ENCODE measurements at places on chromosomes 11 and 22. TPM values are rescaled to one million over a fixed set of nuclear protein-coding genes. Genes with fewer than 3 reads are reported as not detected.

The ENTHD1 gene
- total RNA-seq = not detected

The HEPHL1 gene
- total RNA-seq = not detected

The OR8B3 gene
- not detected for total RNA-seq

The THY1 gene
- total RNA-seq = 0.91 TPM

The MRGPRX3 gene
- total RNA-seq = not detected

The GAS2 gene
- 15.9 TPM for total RNA-seq

The MS4A15 gene
- total RNA-seq = not detected

DNA sequence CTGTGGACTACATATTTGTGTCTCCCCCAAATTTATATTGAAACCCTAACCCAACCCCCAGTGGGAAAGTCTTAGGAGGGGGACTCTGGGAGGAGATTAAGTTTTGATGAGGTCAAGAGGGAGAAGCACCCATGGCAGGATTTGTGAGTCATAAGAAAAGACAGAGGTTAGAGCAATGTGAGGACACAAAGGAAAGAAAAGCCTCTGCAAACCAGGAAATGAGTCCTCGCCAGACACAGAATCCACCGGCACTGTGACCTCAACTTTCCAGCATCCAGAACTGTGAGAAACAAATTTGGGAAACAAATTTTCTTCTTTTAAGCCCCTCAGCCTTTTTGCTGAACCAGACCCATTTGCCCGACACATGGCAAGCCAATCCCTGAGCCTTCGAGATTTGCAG is 397.0 kb downstream of the NTM start:
- DNase-seq = no peak
- no peaks in the 10 kb centered on the region for H3K4me1 ChIP-seq
- H3K4me3 ChIP-seq = no peak overlapping the region
- no peak overlapping the region for H3K27ac ChIP-seq

GRCh38 chr11:17781221-17781620 is 46.6 kb downstream of the KCNC1 start:
- H3K27me3 ChIP-seq = no peaks in the 10 kb centered on the region
- no peaks in the 10 kb centered on the region for H3K36me3 ChIP-seq
- no peak overlapping the region for H3K4me3 ChIP-seq
- no peak overlapping the region for H3K27ac ChIP-seq
- H3K4me1 ChIP-seq = no peaks in the 10 kb centered on the region
- no peak for DNase-seq

DNA sequence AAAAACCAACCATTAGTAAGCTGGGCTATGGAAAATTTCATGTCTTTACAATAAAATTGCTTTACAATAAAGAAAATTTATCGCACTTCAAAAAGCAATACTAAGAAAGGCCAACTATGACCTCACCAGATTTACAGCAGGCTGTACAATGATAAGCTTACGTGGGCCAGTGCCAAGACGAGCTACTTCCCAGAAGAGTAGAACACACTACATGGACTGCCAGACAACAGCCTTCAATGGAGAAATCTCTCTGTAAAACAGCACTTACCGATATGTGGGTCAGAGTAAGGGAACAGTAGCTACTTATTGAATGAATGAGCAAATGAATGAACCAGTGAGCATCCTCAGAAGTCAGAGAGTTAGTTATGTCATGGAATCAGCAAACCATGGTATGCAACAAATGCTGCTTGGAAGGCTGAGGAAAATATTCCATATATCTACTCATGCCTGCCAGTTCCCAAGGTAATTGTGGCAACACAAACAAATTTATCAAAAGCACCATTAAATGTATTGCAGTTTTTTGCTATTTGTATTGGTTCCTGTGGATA is 74.4 kb downstream of the SLC36A4 start:
- peaks cover 7% of the 10 kb centered on the region for H3K4me1 ChIP-seq
- H3K27me3 ChIP-seq = peaks cover 29% of the 10 kb centered on the region
- peak; percentile 53 for DNase-seq
- no peak overlapping the region for H3K27ac ChIP-seq
- no peak overlapping the region for H3K4me3 ChIP-seq

GRCh38 chr11:324156-324555 is 3.5 kb upstream of the IFITM3 start:
- peak overlapping the region; percentile 97 for H3K27ac ChIP-seq
- H3K27me3 ChIP-seq = peaks cover 10% of the 10 kb centered on the region
- H3K36me3 ChIP-seq = no peaks in the 10 kb centered on the region
- peak overlapping the region; percentile 46 for H3K4me3 ChIP-seq
- no peak for DNase-seq

GRCh38 chr11:67303132-67303834 is at the start of gene SSH3:
Gene SSH3 (plus strand): TSS chr11:67303530. CDS start chr11:67303626, 96 bp downstream.
- peak within 1 kb of the TSS; percentile 97 for H3K4me3 ChIP-seq
- peaks cover 36% of the 10 kb centered on the region for H3K36me3 ChIP-seq
- H3K27ac ChIP-seq = peak within 1 kb of the TSS; percentile 85
- H3K4me1 ChIP-seq = peaks cover 37% of the 10 kb centered on the region
- no peaks in the 10 kb centered on the region for H3K27me3 ChIP-seq
- peak; percentile 83 for DNase-seq

GRCh38 chr22:38163844-38164550 is 17.6 kb downstream of the PLA2G6 start:
- no peak for DNase-seq
- H3K27me3 ChIP-seq = no peaks in the 10 kb centered on the region
- peaks cover 46% of the 10 kb centered on the region for H3K4me1 ChIP-seq
- H3K4me3 ChIP-seq = no peak overlapping the region
- H3K27ac ChIP-seq = peak overlapping the region; percentile 38

GRCh38 chr11:121671283-121672168 is 218.8 kb upstream of the SORL1-AS1 start:
- peak overlapping the region; percentile 6 for H3K4me3 ChIP-seq
- H3K27ac ChIP-seq = peak overlapping the region; percentile 47
- no peak for DNase-seq
- no peaks in the 10 kb centered on the region for H3K36me3 ChIP-seq
- H3K27me3 ChIP-seq = no peaks in the 10 kb centered on the region

DNA sequence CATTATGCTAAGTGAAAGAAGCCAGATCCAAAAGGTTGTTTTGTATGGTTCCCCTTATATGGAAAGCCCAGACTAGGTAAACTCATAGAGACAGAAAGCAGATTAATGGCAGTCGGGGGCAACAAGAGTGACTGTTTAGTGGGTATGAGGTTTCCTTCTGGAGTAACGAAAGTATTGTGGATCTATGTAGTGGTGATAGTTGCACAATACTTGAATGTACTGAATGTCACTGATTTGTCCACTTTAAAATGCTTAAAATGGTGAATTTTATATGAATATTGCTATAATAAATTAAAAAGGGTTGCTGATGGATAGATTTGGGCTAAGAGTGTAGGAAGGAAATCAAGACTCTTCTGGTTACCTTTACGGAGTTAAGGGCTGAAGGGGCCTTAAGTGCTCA is 10.0 kb upstream of the SGSM1 start:
- no peaks in the 10 kb centered on the region for H3K27me3 ChIP-seq
- no peak overlapping the region for H3K27ac ChIP-seq
- H3K4me3 ChIP-seq = no peak overlapping the region
- no peaks in the 10 kb centered on the region for H3K4me1 ChIP-seq

DNA sequence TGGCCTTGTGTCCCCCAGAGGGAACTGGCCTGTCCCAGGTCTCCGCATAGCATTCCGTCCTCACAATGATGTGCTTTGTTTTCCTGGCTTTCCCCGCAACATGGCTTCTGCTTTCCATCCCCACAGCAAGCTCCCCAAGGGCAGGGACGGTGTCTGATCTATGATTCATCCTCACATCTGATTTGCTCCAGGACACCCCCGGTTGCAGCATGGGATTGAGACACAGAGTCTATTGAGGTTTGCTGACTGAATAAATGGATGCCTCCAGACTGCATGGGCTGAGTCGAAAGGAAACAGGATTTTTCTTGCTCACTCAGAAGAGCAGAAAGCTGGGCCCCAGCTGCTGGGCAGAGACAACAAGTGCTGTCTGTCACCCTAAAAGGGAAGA is 40.2 kb downstream of the LMO1 start:
- H3K27ac ChIP-seq = no peak overlapping the region
- no peak for DNase-seq
- H3K4me1 ChIP-seq = peaks cover 4% of the 10 kb centered on the region
- no peaks in the 10 kb centered on the region for H3K27me3 ChIP-seq
- H3K4me3 ChIP-seq = no peak overlapping the region

DNA sequence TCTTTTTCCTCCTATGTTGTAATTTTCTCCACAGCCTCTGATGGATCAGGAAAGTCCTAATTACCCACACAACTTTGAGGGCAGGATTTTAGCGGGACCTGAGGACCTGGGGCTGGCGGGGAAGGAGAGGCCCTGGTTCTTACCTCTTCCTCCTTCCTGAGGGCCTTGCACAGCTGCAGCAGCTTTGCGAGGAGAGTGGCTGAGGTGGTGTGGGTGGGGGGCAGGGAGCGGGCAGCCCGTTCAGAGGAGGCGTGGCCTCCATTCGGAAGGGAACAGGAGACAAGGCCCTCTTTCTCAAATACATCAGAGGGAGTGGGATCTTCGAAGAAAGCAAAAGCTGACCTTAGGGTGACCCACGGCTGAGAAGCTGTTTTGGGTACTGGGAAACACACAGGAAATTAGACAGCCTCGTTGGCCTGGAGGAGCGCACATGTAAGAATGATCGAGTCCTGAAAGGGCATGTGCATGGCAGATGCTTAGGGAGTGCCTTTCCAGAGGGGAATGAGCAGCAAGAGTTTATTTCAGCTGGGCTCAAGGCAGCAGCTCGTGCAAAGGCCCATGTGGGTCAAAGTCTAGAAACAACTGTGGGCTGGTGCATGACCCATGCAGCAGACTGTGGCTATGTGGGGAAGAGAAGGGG is 76.6 kb upstream of the NARS2 start:
- H3K36me3 ChIP-seq = no peaks in the 10 kb centered on the region
- no peak overlapping the region for H3K4me3 ChIP-seq
- DNase-seq = no peak

GRCh38 chr22:50571264-50572175 is 6.7 kb downstream of the CPT1B start:
- H3K36me3 ChIP-seq = peaks cover 89% of the 10 kb centered on the region
- no peaks in the 10 kb centered on the region for H3K27me3 ChIP-seq
- peaks cover 62% of the 10 kb centered on the region for H3K4me1 ChIP-seq
- no peak overlapping the region for H3K4me3 ChIP-seq
- no peak for DNase-seq

DNA sequence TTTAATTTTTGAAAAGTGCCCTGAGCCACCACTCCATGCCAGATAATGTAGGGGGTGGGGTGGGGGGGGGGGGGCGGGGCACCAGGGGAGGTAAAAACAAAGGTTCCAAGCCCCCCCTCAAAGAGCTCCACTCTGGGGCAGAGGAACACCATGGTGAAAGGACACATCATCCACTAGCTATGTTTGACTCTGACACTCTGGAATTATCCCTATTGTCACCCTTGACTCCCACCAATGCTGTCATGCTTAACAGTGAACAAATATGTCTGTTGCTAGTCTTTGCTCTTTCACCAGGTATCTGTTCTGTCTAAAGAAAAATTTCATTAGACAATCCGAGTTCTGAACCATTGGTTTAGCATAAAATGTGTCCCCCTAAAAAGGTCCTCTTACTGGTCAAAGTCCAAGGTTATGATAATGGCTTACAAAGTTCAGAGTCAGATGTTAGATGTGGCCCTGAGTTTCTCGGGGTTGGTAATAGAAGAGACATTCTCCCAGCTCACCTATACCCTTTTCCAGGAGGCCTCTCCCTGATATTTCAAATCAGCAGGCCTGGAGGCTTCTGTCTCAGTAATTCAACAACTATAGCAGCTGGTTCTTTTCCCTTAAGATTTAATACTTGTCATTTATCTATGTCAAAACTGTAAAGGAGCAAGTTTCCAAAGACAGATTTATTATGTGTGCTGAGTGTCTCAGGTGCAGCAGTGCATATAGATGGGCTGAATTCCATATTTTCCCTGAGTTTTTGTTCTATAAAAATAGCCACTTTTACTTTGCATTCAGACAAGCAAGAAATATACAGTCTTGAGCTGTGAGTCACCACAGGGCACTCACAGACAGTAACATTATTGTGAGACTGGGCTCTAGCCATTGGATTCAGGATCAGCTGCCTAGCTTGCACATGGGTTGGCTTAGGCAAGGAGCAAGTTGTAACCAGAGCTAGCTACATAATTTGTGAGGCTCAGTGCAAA is 174.1 kb downstream of the CSNK2A3 start:
- no peak for DNase-seq
- no peak overlapping the region for H3K27ac ChIP-seq
- H3K36me3 ChIP-seq = no peaks in the 10 kb centered on the region
- H3K4me1 ChIP-seq = no peaks in the 10 kb centered on the region
- no peak overlapping the region for H3K4me3 ChIP-seq

- H3K4me3 ChIP-seq = no peak overlapping the region
- H3K27me3 ChIP-seq = no peaks in the 10 kb centered on the region
- no peak for DNase-seq
- H3K27ac ChIP-seq = no peak overlapping the region
- peaks cover 63% of the 10 kb centered on the region for H3K4me1 ChIP-seq
Measured at GRCh38 chr11:12762696-12763324, 88.6 kb downstream of the TEAD1 start.

- no peak overlapping the region for H3K4me3 ChIP-seq
- peak overlapping the region; percentile 45 for H3K27ac ChIP-seq
- peaks cover 57% of the 10 kb centered on the region for H3K4me1 ChIP-seq
- DNase-seq = no peak
- no peaks in the 10 kb centered on the region for H3K27me3 ChIP-seq
Measured at GRCh38 chr22:42878561-42879305, 21.7 kb upstream of the ARFGAP3 start.

Data from left ventricle myocardium inferior (tissue), 1 donor.